ENCODE measurements at places on chromosomes 2 and 18.
A peak's percentile ranks its signal among the peaks of the same experiment; 100 is the strongest.

GRCh38 chr2:12048550-12048949 lies 302.1 kb downstream of the LPIN1 start:
- no peak for DNase-seq

- DNase-seq: no peak
Observed at GRCh38 chr2:17830053-17831034, 14.1 kb downstream of the MSGN1 start.

DNA sequence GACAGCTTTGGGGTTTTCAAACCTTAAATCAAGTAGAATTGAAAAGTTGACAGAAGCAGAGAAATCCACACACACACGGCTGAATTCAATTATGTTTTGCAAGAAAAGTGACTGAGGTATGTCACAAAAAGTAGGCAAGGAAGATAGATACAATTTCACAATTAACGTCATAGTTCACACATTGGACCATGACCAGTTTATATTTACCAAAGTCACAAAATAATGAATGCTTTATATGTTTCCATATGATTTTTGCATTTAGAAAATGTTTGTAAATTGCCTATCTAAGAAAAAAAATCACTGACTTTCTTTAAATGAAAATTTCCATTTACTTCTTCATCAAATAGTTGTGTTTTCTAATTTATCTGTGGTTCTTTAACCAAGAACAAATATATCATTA lies 29.4 kb upstream of the ZNF516 start:
- DNase-seq: no peak

DNA sequence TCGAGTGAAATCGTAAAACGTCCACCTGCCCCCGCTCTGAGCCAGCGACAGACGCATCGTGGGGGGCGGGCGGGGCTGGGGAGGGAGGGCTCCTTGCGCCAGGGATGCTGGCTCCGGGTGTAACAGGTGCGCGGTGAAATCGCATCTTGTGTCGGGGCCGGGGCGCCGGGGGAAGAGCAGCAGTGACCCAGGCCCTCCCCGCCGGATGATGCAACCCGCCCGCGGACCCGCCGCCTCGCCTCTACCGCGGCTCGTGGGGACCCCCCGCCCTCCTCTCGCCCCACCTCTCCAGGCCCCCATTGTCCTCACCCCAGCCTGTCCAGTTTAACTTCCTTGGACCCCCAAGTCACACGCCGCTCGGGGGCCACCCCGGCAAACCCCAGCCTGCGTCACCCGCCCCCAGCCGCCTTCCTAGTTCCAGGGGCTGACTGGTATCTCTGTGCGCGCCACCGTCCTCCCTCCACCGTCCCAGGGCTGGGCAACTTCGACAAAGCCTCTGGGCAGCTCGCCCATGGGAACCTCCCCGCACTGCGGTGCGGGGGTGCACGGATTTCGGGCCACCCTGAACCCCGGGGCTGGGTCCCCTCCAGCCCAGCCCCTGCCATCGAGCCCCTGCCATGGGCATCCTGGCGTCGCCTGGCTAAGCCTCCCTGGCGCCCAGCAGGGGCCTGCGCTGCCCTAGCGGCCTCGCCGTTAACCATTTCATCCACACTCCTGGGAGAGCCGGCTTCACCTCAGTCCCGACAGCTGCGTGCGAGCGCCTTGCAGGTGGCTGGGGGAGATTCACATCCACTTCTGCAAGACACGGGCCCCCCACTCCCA lies 799 bp upstream of the KIF1A start:
- no peak for DNase-seq

DNA sequence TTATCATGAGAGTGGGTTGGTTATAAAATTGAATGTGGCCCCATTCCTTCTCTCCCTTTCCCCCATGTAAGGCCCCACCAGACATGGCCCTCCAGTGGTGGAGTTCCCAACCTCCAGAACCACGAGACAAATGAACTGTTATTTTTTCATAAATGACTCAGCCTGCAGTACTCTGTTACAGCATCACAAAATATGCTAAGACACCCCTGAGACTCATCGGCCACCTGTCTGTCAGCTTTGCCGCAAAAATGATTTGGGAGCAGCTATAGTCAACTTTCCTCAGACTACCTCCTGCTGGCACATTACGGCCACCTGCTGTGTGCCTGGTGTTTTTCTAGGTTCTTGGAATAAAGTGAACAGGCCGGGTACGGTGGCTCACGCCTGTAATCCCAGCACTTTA lies 21.4 kb upstream of the C1QL2 start:
- DNase-seq: no peak

GRCh38 chr2:73176205-73176880 lies 26.0 kb upstream of the NOTO start:
- DNase-seq: no peak

DNA sequence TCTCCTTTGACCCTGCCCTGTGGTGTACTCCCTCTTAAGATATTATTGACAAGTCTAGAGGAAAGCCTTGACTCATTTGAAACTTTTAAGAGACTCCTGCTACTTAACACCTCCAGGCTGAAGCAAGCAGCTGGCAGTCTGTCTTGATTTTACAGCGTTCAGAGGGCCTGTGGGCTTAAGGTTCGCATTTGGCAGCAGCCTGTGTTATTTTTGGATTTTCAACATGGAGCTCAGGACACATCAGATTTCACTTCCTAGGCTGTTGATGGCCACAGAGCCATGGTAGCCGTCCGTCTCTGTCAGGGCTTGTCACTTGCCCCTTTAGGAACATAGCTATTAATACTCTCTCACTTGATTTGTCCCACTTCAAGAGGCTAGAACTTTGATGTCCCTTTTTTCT lies 73.6 kb downstream of the VWA3B start:
- no peak for DNase-seq

DNA sequence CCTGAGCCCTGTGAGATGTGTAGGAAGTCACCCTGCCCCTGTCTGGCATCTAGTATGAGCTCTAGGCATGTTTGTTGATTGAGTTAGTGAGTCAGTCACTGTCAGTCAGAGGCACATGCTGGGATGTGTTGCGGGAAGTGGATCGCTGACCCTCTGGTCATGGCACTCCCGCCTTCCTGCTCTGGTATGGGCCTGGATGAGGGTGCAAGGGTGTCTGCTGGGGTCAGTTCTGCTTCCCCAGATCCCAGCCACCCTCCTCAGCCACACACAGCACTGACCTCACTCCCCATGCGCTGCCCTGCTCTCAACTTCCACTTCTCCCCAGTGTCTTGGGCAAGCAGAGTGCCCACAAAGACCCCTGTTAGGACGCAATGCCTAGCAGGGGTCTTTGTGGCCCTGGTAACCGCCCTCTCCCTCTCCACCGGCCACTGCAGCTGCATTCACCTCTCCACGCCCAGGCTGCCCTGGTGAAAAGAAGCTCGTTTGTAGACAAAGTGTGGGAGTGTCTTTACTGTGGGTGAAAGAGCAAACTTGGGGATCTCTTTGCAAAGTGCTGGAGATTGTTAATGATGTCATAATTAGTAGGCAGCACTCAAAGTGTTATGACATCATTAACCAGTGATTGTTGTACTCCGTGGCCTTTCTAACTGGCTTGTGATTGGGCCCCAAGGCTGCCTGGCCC lies 252.1 kb downstream of the LDLRAD4 start:
- no peak for DNase-seq

GRCh38 chr18:12420821-12421421 lies 13.2 kb downstream of the PRELID3A start:
- DNase-seq: peak; percentile 60

GRCh38 chr2:145569108-145569507 lies 1049.2 kb upstream of the ZEB2 start:
- DNase-seq: no peak

DNA sequence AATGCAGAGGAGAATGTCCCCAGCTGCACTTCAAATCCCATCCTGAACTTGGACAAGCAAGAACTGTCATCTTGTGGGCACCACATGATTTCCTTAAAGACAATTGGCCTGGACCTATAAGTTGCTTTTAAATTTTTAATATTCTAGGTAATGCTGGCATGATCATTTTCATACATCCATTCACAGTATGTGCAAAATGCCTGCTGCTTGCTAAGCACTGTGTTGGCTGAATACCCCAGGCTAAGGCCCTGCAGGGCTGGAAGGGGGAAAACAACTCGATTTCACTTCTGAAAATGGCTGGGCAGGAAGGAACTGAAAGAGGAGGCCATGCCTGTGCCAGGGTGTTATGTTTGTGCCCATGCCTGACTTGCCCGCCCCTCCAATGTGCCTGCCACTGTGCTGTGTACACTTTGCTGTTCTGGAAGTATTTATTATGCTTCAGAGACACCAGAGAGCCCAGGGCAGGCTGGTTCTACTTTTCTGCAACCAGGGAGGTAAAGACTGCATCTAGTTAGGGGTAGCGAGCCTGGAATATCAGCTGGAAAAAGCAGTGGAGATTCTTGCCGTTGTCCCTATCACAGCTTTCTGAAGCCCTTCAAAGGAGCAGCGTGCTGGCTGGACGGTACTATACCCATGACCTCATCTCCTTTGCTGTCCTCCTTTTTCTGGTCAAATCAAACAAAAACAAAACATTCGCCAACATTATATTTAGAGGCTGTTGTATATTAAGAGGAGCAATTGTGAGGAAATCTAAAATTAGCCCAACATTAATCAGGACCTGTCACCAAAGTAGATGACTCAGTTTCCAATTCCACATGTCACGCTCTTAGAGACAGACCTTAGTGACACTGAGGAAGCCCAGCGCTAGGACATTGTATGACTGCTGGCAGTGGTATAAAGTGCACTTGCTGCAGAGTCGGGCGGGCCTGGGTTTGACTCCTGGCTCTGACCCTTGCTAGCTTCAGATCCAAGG lies 158.1 kb downstream of the DDX1 start:
- DNase-seq: no peak

- DNase-seq: no peak
Observed at GRCh38 chr2:219736209-219736608, 108.8 kb downstream of the SLC4A3 start.

- no peak for DNase-seq
Observed at GRCh38 chr2:102661846-102662245, 42.5 kb downstream of the SLC9A2 start.

GRCh38 chr2:88121678-88122077 lies 6.2 kb downstream of the FABP1 start:
- DNase-seq: no peak

GRCh38 chr2:148459377-148459778 lies 185.2 kb upstream of the EPC2 start:
- no peak for DNase-seq

- DNase-seq: no peak
Observed at GRCh38 chr2:121400201-121400600, 115.2 kb upstream of the TFCP2L1 start.

DNA sequence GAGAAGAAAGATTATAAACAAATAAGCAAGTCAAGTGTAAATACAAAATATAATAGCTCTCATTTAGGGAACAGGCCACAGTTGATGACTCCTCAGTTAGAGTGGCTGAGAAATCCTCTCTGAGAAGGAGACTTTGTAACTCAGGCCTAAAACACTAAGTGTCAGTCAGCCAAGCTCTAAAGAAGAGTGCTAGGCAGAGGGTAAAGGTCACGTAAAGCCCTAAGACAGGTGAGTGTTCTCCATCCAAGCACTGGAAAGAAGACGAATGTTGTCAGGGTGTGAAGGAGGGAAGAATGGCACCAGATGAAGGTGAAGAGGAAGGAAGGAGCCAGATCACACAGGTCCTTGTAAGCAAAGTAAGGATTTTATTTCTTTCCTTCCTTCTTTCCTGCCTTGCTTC lies 24.3 kb downstream of the ERMN start:
- DNase-seq: no peak

- DNase-seq: no peak
Observed at GRCh38 chr2:52340171-52340570, 1308.2 kb upstream of the NRXN1 start.

DNA sequence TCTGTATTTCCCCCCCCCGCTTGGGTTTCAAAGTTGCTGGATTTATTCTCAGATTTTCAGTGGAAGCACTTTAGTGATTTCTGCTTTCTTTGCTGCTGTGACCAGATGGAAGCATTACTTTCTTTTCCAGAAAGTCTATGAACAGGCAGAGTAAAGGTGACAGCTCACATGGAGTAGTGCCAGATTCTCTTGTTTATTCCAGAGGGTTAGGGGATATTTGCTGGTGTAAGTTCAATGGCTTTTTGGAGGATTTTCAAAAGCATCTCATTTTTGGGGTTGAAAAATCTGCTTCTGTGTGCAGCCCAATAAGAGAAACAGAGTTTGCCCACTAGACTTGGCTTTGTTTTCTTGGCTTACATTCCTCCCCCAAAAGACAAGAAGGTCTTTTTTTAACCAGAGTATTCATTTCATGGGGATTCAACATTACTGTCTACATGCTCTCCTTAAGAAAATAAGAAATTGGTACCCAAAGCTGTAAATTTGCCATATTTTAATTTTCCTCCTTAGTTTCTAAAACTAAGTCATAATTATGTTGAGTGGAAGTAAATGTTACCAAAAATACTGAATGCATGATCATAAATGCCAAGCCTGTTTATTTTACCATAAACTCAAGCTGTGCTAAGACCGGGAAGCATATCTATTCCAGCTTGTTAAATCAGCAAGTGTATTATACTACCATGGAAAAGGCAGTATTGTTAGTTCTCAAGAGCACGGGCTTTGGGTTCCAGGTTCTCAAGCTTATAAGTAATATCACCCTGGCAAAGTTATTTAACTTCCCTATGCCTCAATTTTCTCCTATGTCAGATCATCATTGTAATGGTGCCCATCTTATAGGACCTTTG lies 557.2 kb downstream of the CPS1 start:
- no peak for DNase-seq

DNA sequence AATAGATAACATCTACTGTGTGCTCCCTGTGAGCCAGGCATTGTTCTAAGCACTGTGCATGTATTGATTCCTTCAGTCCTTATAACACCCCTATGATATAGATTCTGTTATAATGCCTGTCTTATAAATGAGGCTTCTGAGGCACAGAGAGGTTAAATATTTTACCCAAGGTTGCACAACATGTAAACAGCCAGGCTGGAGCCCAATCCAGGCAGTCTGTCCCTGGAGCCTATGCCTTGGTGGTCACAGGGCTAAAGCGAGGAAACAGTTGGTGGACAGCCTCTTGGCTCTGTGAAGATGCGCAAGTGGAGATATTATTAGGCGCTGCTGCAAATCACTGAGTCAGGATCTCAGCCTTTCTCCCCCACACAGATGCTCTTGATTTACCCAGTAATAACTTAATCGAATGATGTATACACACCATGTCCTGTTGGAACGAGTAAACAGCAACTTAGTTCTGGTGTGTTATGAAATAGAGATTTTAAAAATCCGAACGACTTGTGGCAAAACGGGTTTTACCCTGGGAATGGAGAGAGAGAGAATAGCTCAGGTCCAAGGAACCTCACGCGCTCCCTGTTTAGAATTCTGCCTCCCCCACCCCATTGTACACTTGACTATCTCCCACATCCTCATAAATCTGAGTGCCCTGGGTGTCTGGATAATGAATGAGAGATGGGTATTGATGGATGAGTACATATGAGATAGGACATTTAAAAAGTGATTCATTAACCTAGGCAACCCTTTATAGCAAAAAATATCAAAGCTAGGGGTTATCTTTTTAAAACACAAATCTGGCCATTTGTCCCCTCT lies 231.9 kb downstream of the BCL2 start:
- no peak for DNase-seq

DNA sequence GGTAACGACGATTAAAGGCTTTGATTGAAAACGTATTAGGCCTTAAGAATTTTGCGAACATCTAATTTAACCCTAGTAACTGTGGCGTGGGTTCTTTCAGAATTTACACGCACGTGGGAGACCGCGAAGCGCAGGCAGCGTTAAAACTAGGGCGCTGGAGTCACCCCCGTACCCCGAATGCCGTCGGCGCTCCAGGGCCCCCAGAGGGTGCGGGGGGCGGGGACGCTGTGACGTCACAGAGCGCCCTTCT lies 673 bp upstream of the SMCHD1 start:
- no peak for DNase-seq

GRCh38 chr2:188435115-188435514 lies 143.4 kb downstream of the GULP1 start:
- no peak for DNase-seq

Measured in cerebellar nuclear complex (tissue), 1 donor.